ENCODE measurements at places on chromosomes 4 and X.

DNA sequence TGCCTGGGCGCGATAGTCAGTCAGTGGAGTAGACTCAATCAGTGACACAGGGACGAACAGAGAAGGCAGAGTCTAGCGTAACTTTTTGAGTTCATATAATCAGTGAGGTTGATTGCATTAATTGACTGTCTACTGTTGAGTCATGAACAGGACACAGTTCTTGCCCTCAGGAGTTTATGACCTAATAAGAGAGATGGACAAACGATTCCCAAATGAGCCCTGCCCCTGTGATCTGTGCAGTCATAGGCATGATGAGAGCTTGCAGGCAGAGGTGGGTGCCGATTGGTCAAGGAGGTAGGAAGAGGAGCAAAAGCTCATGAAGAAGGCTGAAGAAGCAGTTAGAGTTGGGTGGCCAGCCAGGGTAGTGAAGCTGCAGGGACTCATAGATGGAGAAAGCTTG lies 57.1 kb downstream of the ADD1 start:
- no peak for DNase-seq

- no peak for DNase-seq
These were observed 267.3 kb downstream of the DCTD start for GRCh38 chr4:182649698-182650477.

- no peak for DNase-seq
These were observed 18.5 kb downstream of the TENM3 start for GRCh38 chr4:182261651-182262223.

- no peak for DNase-seq
These were observed 223.7 kb downstream of the FGF13 start for GRCh38 chrX:138487866-138488265.

DNA sequence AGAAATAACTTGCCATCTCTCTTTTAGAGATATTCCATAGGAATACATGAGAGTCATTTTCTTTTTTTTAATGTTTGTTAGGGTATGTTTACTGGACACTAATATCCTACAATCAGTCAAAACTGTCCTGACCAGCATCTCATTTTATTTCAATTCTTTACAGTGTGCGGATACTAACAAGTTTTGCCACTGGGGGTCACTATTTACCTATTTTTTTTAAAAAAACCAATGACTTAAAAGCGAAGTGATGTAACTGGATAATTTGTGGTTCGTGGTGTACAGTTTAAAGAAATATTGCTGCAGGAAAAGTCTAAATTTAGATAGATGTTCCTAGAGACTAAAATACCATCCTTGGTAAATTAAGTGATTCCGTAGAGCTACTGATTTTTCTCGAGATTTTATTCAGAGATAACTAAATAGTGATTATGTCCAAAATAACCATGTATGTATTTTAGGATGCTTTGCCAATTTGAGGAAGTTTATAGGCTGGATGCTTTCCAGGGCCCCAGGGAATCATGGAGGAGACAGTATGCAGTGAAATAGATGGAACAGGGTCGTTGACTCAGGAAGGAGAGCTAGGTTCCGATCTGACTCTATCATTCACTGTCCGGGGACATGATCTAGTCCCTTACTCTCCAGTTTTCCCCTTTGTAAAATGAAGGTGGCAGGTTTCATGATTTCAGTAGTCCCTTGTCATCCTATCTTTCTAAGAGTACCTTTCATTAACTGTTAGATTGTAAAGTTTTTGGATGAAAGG lies 34.0 kb upstream of the GNPDA2 start:
- DNase-seq, result no peak

GRCh38 chrX:134186362-134187121 lies 50.4 kb upstream of the CCDC160 start:
- peak; percentile 67 for DNase-seq

DNA sequence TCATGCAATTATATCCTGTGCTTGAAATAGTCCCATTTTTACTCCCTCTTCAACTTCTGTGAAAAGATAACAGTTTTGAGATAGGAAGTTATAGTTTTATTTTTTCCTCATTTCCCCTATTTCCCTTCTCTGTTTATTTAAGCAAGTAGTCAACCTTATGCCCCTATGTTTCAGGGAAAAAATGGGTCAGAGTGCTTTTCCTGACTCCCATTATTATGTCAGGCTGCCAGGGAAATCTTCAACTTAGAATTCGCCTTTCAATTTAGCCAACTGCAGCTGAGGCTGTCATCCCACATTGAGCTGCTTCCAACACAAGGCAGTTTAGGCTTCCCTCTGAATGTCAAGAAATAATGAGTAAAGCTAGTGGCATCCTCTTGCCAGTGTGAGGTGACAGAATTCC lies 42.3 kb downstream of the NXT2 start:
- DNase-seq, result no peak

DNA sequence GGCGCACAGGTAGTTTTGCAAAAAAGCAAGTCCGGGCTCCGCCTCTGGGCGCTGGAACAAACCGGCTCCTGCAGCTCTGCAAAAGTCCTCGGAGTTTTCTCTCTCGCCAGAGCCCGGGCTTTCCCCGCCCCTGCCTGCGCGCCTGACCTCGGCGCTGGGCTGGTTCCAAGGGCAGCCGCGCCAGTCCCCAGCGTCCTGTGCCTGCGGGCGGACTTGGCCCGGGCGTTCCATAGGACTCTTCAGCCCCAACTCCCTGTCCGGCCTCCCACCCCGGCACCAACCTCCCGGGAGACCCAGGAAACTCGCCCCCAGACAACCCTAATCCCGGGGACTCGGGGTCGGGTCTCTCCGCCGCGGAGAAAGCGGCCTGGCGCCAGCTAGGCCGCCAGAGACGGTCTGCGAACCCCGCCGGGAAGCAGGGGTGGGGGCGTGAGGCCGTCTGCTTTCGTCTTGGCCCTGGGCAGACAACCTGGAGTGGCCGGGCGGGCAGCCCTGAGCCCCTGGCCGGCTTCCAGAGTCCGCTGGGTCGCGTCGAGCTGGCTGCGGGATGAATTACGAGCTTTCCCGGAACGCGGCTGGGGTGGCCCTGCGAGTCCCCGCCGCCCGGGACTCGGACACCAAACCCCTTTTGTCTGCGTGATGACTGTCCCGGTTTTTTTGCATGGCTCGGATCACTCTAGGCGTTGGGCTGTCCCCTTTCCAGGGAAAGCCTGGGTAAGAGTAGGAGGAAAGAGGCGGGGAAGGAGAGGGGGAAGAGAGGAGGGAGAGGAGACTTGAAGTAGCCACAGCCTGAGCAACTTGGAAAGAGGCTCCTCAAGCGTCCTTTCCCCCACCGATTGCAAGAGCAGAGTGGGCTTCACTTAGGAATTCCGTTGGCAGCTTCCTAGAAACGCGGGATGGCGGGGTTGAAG lies 916 bp downstream of the MXRA5 start:
- no peak for DNase-seq
